Skin of body (tissue), 3 donors: ENCODE measurements at places on chromosomes 2 and 18.

DNA sequence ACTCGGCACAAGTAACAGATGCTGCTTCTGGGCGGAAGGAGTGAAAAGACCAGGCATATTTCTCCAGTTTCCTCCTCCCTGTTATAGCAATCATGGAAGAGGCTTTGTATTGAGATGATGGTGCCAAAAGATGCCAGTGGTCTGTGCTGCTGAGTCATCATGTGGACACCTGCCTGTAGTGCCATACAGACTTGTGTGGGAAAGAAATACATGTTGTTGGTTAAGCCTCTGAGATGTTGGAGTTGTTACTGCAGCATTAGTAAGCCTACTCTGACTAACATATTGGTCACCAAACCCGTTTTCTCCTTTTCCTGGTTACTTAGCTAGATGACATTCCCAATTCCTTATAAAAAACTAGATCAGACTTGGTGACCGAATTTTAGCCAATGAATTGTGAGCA is 356.9 kb downstream of the ZNF521 start:
- no peak for DNase-seq

- DNase-seq: no peak
These were observed 373.2 kb upstream of the FIGN start for GRCh38 chr2:164109006-164109405.

DNA sequence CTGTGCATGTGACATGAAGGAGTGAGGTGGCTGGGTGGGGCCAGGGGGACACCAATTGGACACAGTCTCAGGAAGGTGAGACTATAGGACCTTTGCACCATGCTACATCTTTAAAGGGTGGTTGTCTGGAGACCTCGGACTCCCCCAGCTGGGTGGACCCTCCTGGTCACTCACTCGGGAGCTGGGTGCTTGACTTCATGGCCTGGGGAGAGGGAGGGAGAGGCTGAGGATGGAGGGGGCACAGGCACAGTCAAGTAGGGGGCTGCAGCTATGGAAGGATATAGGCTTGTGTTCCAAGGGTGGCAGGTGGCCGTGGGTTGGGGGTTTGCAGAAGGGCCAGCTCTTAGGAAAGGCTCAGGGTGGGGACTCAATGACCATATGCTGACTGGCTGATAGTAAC is 7.1 kb upstream of the CELF4 start:
- no peak for DNase-seq

- no peak for DNase-seq
These were observed 42.4 kb upstream of the EFEMP1 start for GRCh38 chr2:55965966-55966365.

- DNase-seq: no peak
These were observed 26.2 kb downstream of the TTC21B start for GRCh38 chr2:165927353-165927752.

- no peak for DNase-seq
These were observed 609.0 kb upstream of the CELF4 start for GRCh38 chr18:38174594-38174993.

DNA sequence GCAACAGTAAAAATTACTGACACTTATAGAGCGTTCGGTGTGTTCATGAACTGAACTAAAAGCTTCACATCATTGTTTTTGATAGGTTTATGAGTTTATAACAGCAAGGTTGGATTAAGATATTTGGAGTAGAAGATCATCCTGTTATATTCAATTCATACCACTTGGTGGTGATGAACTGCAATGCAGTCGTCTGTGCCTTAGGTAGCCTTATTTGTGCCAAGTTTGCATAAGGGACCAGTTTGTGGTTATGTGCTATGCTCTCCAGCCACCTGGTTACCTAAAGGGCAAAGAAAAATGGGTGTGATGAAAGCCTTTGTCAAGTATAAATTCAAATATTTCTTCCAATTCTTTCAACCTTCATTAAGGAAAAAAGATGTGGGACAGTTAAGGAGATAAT is 150.9 kb upstream of the KCNH7 start:
- no peak for DNase-seq

DNA sequence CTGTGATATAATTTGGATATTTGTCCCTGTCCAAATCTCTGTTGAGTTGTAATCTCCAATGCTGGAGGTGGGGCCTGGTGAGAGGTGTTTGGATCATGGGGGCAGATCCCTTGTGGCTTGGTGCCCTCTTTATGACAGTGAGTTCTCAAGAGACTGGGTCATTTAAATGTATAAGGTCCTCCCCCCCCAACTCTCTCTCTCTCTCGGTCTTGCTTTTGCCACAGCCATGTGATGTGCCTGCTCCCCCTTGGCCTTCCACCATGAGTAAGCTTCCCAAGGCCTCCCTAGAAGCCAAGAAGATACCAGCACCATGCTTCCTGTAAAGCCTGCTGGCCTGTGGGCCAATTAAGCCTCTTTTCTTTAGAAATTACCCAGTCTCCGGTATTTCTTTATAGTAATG is 58.6 kb downstream of the FN1 start:
- no peak for DNase-seq

DNA sequence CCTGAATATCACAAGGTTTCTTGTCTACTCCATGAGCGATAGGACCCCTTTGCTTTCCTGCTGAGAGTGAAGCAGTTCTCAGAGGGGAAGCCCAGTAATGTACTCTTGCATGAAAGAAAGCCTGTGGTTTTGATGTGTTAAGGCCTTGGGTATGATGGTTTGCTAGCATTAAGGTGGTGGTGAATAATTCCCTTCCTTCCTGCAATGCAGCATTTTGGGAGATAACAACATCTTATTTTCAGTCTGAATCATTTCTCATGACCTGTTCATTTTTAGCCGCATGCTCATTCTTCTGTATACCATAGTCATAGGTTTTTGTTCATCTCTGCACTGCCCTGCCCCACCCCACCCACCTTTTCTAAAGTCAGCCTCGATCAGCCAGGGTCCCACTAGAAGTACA is 66.2 kb downstream of the HNMT start:
- no peak for DNase-seq
